ENCODE measurements at places on chromosomes 6 and 20. TPM values are rescaled to one million over a fixed set of nuclear protein-coding genes. Genes with fewer than 3 reads are reported as not detected.

- no peak for DNase-seq
These were observed 24.7 kb upstream of the GFOD1 start for GRCh38 chr6:13511913-13512717.

RAD21L1 gene
- total RNA-seq = not detected

DNA sequence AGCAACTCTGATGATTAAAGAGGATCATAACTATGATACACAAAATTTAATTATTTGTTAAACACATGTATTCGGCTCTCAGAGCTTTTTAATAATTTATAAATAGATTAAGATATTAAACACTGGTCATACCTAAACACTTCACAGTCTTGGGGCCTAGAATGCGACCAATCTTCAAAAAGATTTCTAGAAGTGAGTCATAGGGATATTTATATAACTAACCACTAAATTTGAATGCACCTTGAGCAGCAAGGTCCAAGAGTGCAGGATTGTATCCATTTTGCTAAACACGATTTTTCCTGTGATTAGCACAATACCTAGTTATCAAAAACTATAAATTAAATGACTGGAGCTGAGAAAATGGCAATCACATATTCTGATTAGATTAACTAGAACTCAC is 709.3 kb downstream of the EPHA7 start:
- no peak for DNase-seq

HCRTR2 gene
- total RNA-seq = not detected

GRCh38 chr6:145075425-145075824 is 659.9 kb downstream of the EPM2A start:
- DNase-seq = no peak

DNA sequence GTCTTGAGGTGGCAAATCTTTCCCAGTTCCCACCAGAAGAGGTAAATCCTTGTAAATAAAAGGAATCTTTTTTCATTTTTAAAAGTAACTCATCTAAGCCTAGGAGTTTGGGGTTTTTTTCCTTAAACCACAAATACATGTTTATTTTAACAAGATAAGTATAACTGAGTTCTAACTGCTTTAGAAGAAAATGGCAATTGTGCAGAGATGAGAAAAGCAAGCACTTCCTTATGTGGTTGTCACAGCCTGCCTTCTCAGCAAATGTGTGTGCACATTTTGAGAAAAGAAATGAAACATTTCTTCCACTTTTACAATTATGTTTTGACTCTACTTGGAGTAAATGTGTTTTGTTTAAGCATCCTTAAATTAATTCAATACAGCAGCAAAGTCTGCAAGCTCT is 17.7 kb downstream of the HCK start:
- DNase-seq = no peak

ECT2L gene
- total RNA-seq = not detected

- peak; percentile 78 for DNase-seq
These were observed 5.3 kb upstream of the HMGN4 start for GRCh38 chr6:26532699-26533531.

CRISP3 gene
- total RNA-seq = not detected

DNA sequence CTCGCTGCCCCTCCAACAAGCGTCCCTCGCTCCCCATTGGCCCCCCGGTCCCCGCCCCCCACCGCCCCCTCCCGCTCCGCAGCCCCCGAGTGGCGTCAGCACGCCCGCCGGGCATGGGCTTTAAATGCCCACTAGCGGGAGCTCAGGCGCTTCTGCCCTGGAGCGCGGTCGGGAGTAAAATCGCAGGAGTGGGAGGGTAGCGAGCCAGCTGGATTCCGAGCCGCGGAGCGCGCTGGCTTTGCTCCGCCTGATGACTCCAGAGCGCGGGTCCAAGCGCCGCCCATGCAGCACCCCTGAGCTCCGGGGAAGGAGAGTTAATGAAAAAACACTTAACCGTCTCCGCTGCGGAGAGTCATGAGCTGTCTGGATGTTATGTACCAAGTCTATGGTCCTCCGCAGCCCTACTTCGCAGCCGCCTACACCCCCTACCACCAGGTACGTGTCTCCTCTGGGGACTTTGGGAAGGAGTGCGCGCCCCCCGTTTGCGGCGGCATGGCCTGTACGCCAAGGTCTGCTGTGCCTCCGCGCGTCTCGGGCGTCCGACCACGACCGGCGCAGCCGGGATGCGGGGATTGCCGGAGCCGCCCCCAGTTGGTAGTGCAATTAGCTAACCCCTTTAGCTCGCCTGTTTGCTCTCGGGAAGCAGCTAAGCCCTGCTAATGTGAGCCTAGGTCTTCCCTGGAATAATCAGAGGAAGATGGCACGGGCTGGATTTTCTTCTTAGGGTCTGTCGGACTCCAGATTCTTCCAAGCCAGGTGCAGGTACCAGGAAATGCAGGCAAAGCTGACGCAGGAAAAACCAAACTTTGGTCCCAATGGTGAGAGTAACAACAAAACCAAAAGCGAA is at the start of gene VGLL2:
Gene VGLL2, plus strand, starts transcription at position 149 of the 847 bp plus-strand sequence. Its CDS starts 206 bp downstream, at position 355.
- no peak for DNase-seq

Measured in thoracic aorta (tissue), 2 donors.